Psoas muscle (tissue), 8 donors: ENCODE measurements at places on chromosomes 2 and 18. TPM values are rescaled to one million over a fixed set of nuclear protein-coding genes. Genes with fewer than 3 reads are reported as not detected.

GRCh38 chr2:27164960-27165763 is 16.4 kb downstream of the TCF23 start:
- no peaks in the 10 kb centered on the region for H3K36me3 ChIP-seq
- no peak overlapping the region for H3K27ac ChIP-seq
- H3K27me3 ChIP-seq: no peaks in the 10 kb centered on the region
- H3K4me1 ChIP-seq: no peaks in the 10 kb centered on the region

DNA sequence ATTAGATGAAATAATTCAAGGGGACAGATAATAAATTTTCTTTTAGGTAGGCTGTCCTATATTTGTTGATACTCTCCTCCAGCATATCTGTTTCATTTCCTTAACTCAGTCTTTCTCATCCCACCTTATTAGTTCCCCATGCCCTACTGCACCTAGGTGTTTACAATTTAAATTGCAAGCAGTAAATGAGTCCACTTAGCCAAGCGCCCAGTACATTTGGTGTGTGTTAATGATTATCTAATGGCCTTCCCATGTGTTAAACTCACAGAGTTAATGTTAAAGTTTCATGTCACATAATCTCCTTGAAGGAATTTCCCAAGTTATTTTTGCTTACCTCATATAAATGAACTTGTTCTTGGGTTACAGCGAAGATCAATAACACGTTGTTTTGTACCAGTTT is 31.2 kb downstream of the ITGB6 start:
- H3K4me1 ChIP-seq: no peaks in the 10 kb centered on the region
- DNase-seq: no peak
- H3K4me3 ChIP-seq: no peak overlapping the region
- H3K36me3 ChIP-seq: no peaks in the 10 kb centered on the region
- H3K27me3 ChIP-seq: no peaks in the 10 kb centered on the region

DNA sequence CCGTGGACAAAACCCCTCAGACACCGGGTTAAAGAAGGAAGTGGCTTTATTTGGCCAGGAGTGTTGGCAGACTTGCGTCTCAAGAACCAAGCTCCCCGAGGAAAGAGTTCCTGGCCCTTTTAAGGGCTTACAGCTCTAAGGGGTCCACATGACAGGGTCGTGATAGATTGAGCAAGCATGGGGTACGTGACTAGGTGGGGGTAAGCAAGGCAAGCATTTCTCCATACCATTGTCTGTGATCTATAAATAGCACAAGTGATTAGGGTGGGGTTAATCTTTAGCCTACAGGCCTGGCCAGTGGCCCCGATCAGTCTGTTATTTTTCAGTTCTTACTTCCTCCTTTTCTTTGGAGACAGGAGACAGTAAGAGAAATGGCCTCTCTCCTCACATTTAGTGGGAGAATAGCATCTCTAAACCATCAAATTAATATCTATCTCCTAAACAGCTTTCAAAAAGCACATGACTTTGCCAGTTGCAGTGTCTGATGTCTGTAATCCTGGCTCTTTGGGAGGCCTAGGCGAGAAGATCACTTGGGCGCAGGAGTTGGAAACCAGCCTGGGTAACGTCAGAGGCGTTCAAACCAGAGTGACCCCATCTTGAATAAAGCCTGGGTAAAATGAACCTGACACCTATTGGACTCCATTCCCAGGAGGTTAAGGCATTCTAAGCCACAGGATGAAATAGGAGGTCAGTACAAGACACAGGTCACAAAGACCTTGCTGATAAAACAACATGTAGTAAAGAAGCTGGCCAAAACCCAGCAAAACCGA is 18.3 kb upstream of the CNOT11 start:
- no peaks in the 10 kb centered on the region for H3K4me1 ChIP-seq
- no peaks in the 10 kb centered on the region for H3K27me3 ChIP-seq
- H3K27ac ChIP-seq: no peak overlapping the region
- H3K36me3 ChIP-seq: no peaks in the 10 kb centered on the region
- H3K4me3 ChIP-seq: no peak overlapping the region
- no peak for DNase-seq

- H3K4me1 ChIP-seq: no peaks in the 10 kb centered on the region
- no peak for DNase-seq
- H3K27me3 ChIP-seq: peaks cover 6% of the 10 kb centered on the region
- no peak overlapping the region for H3K4me3 ChIP-seq
- no peak overlapping the region for H3K27ac ChIP-seq
- H3K36me3 ChIP-seq: no peaks in the 10 kb centered on the region
These were observed 77.5 kb downstream of the EIF2AK3 start for GRCh38 chr2:88549616-88550292.

Gene KLHL14
- not detected for total RNA-seq
